ENCODE measurements at places on chromosomes 3 and 15.

DNA sequence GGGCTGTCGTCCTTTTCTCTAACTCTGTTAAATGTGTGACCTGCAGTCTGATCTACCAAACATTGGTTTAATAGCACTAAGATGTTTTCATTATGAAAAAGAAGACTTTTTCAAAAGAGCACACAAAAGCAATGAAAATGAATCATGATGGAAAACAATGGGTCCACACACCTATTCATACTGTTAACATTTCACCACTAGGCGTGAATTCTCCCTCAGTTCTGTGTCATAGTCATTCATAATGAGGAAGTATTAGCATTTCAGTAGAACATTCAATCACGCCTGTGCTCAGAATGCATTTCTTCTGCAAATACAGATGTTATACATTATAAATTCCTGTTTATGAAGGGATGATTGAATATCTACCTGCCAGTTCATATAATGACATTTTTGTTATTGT, 35.9 kb downstream of the EIF4E3 start:
- DNase-seq, result no peak

- DNase-seq, result no peak
Measured at GRCh38 chr15:95017666-95018328, 786.4 kb downstream of the MCTP2 start.

DNA sequence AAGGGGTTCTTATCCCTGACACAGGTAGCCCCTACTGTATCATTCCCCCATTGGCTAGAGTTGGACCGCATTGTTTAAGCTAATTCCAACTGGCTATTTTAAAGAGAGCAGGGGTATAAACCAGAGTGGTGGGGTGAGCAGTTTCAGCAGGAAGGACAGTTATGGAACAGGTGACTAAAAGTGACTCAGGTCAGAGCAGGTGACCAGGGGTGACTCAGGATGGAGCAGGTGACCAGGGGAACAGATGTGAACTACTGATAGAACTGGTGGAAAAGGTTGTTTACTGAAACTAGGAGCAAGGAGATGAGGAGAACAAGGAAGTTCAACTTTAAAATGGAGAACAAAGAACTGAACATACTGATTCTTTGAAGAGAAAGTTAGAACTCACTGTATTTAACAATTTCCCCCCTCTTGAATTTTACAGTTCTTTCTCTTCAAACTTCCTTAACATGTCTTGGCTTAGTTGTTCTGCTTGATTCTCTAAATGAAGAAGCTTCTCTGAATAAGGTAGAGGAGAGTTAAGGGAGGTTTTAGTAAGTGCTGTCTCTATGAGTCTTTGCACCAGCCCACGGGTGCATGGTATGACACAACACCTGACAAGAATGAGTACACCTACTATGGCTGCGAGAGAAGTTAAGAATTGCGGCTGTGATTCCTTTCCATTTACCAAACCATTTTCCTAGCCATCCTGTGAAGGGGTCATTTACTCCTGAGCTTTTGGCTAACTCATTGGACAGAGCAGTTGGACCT, 83.4 kb upstream of the WNT7A start:
- no peak for DNase-seq

DNA sequence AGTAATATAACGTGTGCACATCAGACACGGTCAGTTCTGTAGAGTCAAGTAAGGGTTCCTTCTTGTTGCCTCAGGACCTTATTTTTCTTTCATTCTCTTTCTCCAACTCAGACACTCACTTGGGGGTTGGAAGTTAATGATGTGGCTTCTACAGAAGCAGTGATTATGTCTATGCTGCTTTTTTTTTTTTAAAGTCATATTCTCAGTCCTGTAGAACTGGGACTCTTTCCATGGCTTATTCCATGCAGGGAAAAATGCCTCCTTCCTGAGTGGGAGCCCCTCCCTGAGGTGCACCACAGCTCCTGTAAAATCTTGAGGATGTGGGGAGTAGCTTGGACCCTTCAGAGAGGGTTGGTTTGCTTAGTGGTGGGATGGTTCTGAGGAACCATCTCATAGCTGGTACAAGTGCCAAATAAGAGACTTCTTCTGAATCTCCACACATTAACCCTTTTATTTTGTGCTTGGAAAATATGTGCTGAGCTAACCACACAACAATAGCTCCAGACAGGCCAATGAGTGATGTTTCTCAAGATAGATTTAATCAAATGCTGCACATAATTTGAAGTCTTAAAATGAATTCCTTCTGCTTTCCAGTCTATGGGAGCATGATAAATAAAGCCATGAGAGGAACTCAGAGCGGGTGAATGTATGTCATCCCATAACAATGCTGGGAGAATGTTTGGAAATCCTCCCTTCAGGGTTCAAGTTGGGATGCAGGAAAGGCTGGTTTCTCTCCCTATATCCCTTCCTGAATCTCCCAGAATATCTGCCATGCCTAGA, 23.3 kb upstream of the FSTL1 start:
- no peak for DNase-seq

DNA sequence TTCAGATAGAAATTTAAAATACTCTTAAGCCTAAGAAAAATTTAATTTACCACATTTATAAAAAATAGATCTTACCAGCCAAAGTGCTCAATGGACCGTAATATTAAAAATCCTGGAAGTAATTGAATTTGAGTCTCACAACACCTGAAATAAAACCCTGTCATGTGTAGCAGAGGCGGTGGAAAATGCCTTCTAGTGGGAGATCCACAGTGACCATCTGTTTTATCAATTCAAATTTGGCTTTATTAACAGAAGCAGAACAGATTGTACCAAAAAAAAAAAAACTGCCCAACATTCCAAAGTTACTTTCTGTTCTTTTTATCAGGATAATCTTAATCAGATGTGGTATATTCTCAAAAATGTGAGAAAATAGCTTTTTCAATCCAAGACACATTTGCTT, 71.7 kb downstream of the DMXL2 start:
- DNase-seq, result no peak

GRCh38 chr3:31841515-31841914, 139.5 kb downstream of the OSBPL10 start:
- DNase-seq, result no peak

- DNase-seq, result no peak
Measured at GRCh38 chr3:43162230-43163084, 56.6 kb upstream of the POMGNT2 start.

DNA sequence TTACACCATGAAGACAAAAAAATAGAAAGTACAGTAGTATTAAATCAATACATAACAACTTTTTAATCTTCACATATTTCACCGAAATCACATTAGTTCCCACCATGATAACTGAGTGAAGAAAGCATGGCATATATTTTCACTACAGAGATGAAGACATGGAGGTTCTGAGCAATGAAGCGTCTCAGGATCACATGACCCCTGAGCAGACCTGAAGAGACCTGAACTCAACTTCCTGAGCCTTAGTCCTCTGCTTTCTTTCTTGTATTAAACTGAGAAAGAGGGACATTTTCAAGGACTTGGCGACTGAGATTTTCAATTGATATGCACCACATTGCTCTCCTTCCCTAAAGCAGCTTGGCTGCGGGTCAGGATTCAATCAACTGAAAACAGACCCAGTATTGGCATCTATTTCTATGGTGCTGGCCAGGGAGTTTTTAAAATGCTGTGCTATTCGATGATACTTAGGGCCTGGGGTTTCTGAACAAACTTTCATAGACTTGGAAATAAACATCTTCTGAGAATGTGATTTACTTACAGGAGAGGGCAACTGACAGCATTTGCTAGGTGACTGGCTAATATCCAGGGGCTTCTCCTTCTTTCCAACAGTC, 165.1 kb downstream of the LSAMP start:
- DNase-seq, result no peak

DNA sequence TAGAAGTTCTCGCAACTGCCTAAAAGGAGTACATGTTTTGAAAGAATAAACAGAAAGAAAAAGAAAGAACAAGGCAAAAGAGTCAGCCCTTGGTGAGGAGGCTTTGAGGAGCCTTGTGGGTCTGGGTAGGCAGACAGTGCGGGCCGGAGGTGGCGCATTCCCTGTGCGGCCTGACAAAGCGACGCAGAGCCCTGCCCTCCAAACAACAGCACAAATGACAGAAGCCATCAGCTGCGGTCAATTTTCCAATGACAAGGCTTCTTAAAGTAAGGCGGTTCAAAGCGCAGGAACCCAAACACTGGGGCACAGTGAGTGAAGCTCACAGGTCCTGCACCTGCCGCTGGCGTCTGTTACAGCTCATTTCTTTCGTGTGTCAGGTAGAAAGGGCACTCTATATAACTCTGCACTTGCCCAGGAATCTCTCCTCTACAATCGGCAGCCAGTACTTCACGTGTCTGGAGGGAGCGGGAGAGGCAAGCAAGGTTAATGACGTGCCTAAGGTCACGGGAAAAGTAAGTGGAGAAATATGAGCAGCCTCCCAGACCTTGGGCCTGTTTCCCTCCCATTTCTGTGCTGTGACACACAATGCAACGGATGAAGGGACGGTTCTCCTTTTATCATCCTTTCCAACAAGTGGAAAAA, 178.1 kb downstream of the OPA1 start:
- DNase-seq, result no peak

GRCh38 chr15:96358001-96358801, 27.7 kb downstream of the NR2F2 start:
- no peak for DNase-seq

DNA sequence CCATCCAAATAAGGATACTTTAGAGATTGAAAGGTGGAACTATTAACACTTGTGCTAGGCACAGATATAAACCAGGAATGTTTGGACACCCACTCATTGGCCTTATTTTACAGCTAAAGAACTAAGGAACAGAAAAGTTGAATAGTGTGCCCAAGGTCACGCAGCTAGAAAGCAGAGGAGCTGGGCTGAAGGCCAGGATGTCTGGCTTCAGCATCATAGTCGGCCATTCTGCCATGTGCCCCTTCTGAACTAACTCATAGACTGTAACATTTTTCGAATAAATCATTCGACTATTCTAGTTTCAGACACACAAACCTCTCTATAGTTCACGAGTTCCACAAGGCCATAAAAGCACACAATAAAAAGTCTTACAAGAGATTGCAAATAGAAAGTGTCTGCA, 71.1 kb downstream of the SUMF1 start:
- DNase-seq, result no peak

DNA sequence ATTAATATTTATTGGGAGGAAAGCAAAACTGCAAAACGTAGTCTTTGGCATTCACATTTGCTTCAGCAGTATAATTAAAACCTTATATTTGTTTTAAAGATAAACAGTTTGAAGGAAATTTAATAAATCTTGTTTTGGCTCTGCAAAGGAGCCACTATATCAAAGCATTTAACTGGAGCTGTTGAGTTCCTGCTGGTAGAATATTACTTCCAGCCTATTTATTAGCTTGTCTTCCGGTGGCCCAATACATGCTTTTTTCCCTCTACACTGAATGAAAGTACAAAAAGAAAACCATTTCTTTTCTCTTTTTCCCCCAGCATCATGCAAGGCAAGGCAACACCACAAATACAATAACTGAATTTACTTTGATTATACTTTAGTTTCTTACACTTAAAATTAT, 26.3 kb downstream of the SPTSSB start:
- no peak for DNase-seq

DNA sequence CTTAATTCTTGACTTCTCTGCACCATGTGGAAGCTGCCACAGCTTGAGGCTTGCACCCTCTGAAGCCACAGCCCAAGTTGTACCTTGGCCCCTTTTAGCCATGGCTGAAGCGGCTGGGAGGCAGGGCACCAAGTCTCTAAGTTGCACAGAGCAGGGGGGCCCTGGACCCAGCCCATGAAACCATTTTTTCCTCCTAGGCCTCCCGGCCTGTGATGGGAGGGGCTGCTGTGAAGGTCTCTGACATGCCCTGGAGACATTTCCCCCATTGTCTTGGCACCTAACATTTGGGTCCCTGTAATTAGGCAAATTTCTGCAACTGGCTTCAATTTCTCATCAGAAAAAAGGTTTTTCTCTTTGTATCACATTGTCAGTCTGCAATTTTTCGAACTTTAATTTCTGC, 92.8 kb upstream of the GALNT15 start:
- DNase-seq, result no peak

DNA sequence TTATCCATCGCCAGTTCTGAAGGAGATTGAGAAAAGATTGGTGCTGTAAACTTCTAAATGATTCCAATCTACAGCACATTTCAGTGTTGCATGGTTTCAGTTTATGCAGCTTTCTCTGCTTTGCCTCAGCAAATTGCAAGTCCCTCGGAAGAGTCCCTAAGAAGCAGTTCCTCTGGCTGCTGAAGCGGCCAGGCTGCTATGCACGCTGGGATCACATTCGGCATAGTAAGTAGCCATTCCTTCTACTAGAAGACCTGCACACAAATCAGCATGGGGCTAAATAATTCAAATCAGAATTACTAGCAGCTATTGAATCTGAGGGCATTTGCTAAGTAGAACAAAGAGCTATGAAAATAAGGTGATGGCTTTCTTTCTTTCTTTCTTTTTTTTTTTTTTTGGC, 769.5 kb downstream of the AGBL1 start:
- no peak for DNase-seq

DNA sequence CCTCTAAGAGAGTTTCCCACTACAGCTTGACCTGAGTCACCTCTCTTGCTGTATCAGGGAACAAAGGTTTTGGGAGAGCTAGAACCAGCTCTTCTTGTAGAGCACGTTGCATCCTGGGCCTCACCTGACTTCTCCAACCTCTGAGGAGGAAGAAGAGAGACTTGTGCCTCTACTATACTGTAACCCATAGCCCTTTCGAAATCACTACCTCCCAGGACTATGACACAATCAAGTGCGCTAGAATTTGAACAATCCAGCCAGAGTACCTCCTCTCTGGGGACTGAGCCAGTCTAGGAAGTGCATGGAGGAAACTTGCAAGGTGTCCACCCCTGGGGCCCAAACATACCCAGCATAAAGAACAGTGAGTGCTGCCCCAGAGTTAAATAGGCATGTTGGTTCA, 192.8 kb upstream of the BHLHE40 start:
- DNase-seq, result no peak

GRCh38 chr3:194817936-194818335, 132.3 kb downstream of the FAM43A start:
- no peak for DNase-seq

GRCh38 chr3:106247902-106248684, 379.3 kb upstream of the CBLB start:
- DNase-seq, result no peak

DNA sequence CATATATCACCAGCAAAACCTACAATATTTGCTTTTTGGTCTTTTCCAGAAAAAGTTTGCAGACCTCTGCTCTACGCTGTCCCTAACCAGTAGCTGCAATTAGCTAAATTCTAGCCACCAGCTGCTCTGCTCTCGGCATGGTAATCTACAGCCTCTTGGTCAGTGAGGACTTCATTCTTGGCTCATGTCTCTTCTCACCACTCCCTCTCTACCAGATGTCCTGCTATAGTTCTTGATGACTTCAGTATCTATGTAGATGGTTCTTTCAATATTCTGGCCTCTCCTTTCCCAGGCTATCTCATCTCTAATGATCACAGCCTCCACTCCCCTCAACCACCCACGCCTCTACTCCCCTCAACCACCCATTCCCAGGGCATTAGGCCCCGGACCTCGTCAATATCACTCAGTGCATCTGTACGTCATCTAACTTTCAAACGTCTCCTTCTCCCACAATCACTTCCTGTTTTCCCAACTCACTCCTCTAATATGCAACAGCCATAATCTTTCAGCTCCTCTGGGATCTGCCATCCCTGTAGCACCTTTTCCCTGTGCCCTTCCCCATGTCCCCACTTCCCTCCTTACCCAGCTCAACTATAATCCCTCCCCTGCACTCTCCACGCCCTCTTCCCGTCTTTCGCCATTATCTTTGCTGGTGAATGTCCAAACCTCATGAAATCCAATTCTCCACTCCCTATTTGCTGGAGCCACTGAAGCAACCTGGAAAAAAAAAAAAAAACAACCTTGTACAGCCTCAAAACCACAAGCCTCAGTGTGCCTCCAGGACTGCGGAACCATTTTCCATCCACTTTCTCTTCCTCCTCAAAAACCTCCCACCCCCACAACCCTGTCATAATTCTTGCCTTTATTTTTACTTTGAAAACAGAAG, 429.4 kb upstream of the PROK2 start:
- no peak for DNase-seq

GRCh38 chr3:33392703-33393125, 47.5 kb downstream of the UBP1 start:
- no peak for DNase-seq

All from stimulated activated CD8-positive, alpha-beta memory T cell treated with anti-CD3 and anti-CD28 coated beads, Interleukin-7, amount 100 ng/mL, for 1 hour (primary cell).